ENCODE measurements at places on chromosomes 5 and 9.

GRCh38 chr5:131019601-131020315 is 145.3 kb downstream of the HINT1 start:
- no peaks in the 10 kb centered on the region for H3K4me1 ChIP-seq
- H3K27ac ChIP-seq, result no peak overlapping the region
- no peaks in the 10 kb centered on the region for H3K27me3 ChIP-seq
- DNase-seq, result no peak

DNA sequence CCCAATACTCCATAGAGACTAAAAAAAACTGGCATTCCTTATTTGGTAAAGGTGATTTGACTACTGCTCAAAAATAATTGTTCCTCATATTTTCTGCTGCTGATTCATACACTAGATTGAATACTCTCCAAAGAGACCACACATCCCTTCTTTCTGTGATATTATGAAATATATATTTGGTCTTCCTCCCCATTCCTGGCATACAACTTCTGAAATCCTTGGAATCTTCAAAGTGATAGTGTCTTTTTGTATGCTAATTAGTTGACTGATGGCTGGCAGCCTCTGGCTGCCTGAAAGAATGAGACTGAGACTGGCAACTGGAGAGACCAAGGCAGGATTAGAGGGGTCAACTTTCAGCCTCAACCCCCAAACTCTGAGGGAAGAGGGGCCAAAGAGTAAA is 348.0 kb upstream of the RFX3 start:
- H3K36me3 ChIP-seq, result peaks cover 2% of the 10 kb centered on the region
- H3K27me3 ChIP-seq, result peaks cover 32% of the 10 kb centered on the region
- H3K27ac ChIP-seq, result no peak overlapping the region

DNA sequence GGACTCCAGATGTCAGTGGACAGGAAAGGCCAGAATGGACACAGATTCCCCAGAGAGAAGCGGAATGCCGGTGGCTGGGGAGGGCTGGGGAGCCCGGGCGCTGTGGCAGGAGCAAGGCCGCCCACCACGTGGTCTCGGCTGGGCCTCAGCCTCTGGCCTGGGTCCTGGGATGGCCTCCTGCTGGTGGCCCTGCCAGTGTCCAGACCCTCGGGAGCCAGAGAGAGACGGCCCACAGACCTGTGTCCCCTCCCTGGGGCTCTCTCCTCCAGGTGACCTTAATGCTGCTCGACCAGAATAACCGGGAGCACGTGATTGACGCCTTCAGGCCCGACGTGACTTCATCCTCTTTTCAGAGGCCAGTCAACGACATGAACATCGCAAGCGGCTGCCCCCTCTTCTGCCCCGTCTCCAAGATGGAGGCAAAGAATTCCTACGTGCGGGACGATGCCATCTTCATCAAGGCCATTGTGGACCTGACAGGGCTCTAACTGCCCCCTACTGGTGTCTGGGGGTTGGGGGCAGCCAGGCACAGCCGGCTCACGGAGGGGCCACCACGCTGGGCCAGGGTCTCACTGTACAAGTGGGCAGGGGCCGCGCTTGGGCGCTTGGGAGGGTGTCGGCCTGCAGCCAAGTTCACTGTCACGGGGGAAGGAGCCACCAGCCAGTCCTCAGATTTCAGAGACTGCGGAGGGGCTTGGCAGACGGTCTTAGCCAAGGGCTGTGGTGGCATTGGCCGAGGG is 19.0 kb downstream of the FBXW5 start:
- H3K4me3 ChIP-seq, result no peak overlapping the region
- no peaks in the 10 kb centered on the region for H3K27me3 ChIP-seq
- H3K36me3 ChIP-seq, result peaks cover 16% of the 10 kb centered on the region
- no peak overlapping the region for H3K27ac ChIP-seq
- no peaks in the 10 kb centered on the region for H3K4me1 ChIP-seq

- no peak overlapping the region for H3K27ac ChIP-seq
- DNase-seq, result no peak
- H3K4me1 ChIP-seq, result peaks cover 7% of the 10 kb centered on the region
- H3K36me3 ChIP-seq, result no peaks in the 10 kb centered on the region
Measured at GRCh38 chr9:133436681-133437080, 14.5 kb downstream of the ADAMTS13 start.

DNA sequence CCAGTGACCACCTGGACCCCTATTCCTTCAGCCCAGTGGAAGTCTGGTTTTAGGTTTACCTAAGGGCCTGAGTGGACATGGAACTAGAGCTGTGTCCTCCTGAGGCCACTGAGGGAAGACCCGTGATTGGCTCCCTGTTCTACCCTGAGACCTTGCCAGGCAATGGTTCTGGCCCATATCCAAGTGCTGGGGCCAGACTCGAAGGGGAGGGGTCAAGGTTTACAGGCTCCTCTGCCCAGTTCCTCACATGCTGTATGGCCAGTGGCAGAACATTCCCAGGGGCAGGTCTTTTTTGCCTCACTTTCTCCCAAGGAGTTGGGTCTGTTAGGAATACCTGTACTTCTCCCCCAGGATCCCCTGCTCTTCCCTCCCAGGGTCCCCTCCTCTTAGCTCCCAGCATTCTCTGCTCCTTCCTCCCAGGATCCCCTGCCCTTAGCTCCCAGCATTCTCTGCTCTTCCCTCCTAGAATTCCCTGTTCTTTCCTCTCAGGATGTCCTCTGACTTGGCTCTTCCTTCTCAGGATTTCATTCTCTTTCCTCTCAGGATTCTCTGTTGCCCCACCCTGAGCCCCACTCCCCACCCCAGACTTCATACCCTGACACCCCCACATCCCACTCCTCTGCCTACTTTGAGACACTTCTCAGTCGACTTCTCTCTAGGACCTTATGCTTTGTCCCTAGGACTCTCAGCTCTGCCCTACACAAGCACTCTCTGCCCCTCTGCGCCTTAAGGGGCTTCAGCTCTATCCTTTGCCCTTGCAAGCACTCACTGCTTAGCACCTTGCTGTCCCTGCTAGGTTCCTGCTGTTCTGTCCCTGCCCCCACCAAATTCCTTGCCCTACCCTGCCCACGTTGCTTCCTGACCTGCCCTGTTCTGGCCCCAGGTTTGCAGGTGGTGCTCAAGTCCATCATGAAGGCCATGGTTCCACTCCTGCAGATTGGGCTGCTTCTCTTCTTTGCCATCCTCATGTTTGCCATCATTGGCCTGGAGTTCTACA is 36.5 kb downstream of the CACNA1B start:
- H3K4me1 ChIP-seq, result no peaks in the 10 kb centered on the region
- no peak overlapping the region for H3K4me3 ChIP-seq
- DNase-seq, result no peak
- H3K27me3 ChIP-seq, result no peaks in the 10 kb centered on the region

DNA sequence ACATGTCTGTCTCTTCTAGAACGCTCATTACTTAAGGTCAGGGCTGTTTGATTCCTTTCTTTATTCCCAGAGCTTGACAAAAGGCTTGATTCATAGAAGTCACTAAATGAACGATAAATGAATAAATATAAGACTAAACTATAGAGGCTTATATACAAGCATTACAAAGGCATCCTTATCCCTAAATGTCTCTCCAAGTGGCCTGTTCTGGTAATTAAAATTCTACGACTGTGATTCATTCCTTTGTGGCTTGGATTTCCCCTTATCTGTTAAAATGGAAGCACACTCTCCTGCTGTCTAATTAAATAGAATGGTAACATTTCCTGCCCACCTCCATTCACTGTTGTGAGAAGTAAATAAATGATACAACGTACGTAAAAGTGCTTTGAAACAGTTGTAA is 49.5 kb downstream of the C7 start:
- no peak overlapping the region for H3K27ac ChIP-seq
- H3K27me3 ChIP-seq, result no peaks in the 10 kb centered on the region
- H3K4me1 ChIP-seq, result no peaks in the 10 kb centered on the region
- no peak overlapping the region for H3K4me3 ChIP-seq

GRCh38 chr9:104747245-104747564 is 278 bp upstream of the NIPSNAP3A start:
- peak overlapping the region; percentile 97 for H3K27ac ChIP-seq
- H3K36me3 ChIP-seq, result peaks cover 2% of the 10 kb centered on the region
- peak overlapping the region; percentile 96 for H3K4me3 ChIP-seq
- no peaks in the 10 kb centered on the region for H3K27me3 ChIP-seq
- peaks cover 22% of the 10 kb centered on the region for H3K4me1 ChIP-seq
- no peak for DNase-seq

DNA sequence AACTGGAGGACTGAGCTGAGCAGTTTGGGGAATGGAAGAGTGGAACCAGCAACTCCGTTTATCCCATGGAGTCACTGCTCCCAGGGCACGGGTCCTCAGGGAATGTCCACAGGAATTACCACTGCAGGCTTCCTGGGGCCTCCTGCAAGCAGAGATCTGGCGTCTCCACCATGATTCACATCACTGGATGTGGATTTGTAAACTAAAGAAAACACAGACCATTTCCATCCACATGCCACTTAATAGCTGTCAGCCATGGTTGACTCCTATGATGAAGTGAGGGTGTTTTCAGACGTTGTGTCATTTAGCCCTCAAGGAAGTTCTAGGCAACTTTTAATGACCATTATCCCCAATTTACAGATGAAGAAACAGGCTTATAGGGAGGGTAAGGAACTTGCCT is 30.2 kb downstream of the SNCAIP start:
- H3K27me3 ChIP-seq, result no peaks in the 10 kb centered on the region
- H3K4me1 ChIP-seq, result no peaks in the 10 kb centered on the region
- no peak for DNase-seq
- H3K4me3 ChIP-seq, result no peak overlapping the region

GRCh38 chr9:78863531-78863930 is 566.6 kb downstream of the PSAT1 start:
- H3K36me3 ChIP-seq, result no peaks in the 10 kb centered on the region
- no peak overlapping the region for H3K4me3 ChIP-seq
- H3K4me1 ChIP-seq, result no peaks in the 10 kb centered on the region
- no peaks in the 10 kb centered on the region for H3K27me3 ChIP-seq
- H3K27ac ChIP-seq, result no peak overlapping the region

DNA sequence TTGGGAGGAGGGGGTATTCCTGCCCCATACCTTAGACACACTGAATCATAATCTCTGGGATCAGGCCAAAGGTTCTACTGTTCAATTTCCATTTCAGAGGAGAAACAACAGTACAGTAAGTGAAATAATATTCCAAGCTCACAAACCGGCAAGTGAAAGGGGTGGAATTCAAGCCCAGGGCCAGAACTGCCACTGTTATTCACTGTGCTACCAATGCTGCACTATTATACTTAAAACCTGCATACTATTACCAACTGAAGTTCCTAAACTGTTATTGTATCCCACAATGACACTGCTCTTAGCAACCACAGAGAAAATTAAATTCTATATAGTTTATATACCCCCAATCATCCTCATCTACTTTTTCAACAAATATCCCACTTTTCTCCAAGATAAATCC is 24.6 kb downstream of the SSBP2 start:
- no peaks in the 10 kb centered on the region for H3K36me3 ChIP-seq
- H3K27me3 ChIP-seq, result no peaks in the 10 kb centered on the region
- no peak overlapping the region for H3K4me3 ChIP-seq
- no peak overlapping the region for H3K27ac ChIP-seq
- DNase-seq, result no peak

DNA sequence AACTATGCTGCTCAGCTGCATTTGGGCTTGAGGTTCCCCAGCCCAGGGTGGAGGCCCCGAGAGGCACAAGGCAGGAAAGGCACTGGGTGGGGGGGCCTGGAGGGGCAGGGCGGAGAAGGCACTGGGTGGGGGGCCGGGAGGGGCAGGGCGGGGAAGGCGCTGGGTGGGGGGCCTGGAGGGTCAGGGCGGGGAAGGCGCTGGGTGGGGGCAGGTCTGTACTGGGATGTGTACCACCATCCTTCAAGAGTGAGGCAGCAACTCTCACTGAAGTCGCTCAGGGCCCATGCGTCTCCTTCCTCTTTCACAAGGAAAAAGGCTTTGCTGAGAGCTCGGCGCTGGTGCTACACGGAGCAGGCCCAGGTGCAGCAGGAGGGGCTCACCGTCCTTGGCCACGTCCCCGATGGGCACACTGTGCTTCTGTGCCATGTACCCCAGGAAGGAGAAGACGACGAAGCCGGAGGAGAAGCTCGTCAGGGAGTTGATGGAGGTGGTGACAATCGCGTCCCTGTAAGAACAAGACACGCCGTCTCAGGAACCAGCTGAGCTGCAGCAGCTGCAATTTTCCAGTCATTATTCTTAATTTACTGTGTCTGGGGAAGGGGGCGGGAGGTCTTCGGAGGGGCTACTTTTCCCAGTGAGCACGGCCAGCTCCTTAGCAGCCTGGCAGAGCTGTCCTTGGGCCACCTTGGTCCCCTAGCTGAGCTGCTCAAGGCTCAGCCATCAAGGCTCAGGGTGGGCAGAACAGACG is 30.8 kb downstream of the SLC6A3 start:
- H3K36me3 ChIP-seq, result no peaks in the 10 kb centered on the region
- H3K4me3 ChIP-seq, result no peak overlapping the region
- no peak for DNase-seq
- H3K27me3 ChIP-seq, result peaks cover 2% of the 10 kb centered on the region
- H3K27ac ChIP-seq, result no peak overlapping the region

DNA sequence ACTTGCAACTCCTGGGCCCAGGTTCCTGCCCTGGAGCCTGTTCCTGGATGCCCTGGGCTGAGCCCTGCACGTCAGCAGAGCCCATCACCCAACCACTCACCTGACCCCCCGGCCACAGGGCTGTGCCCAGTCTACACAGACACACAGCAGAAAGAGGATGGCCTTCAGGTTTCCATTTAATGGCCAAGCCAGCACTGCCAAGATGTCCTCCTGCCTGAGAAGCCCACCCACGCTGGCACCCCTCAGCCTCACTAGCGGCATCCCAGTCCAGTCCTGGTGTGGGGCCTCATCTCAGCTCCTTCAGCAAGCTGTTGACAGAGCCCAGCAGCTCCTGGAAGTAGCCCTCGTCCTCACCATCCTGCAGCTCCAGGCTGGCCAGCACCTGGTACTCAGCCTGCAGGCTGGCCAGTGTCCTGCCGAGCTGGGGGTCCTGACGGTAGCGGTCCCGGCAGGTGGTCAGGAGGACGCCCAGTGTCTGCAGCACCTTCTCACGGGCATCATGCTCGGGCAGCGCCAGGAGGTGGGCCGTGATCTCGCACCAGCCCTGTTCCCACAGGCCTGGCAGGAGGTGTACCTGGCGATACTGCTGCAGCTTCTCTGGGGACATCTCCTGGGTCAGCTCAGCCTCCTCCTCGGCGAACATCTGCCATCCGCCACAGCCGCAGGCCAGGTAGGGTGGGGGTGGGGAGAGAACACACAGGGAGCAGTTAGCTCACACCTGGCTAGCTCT is 71.9 kb upstream of the LRRTM2 start:
- no peak overlapping the region for H3K4me3 ChIP-seq
- no peak for DNase-seq
- H3K36me3 ChIP-seq, result peaks cover 3% of the 10 kb centered on the region
- no peaks in the 10 kb centered on the region for H3K27me3 ChIP-seq
- H3K4me1 ChIP-seq, result peaks cover 6% of the 10 kb centered on the region
- no peak overlapping the region for H3K27ac ChIP-seq

GRCh38 chr9:111064160-111064837 is 26.0 kb upstream of the LPAR1 start:
- no peak overlapping the region for H3K27ac ChIP-seq
- no peaks in the 10 kb centered on the region for H3K4me1 ChIP-seq
- H3K27me3 ChIP-seq, result peaks cover 8% of the 10 kb centered on the region

- no peak overlapping the region for H3K4me3 ChIP-seq
- H3K4me1 ChIP-seq, result peaks cover 24% of the 10 kb centered on the region
- peaks cover 25% of the 10 kb centered on the region for H3K27me3 ChIP-seq
- H3K36me3 ChIP-seq, result no peaks in the 10 kb centered on the region
Measured at GRCh38 chr9:131841765-131842318, 102.0 kb upstream of the RAPGEF1 start.

Measured in activated T-cell treated with anti-CD3 and anti-CD28 coated beads, Interleukin-2, amount 50 U/mL, for 72 hours (primary cell).